ENCODE measurements at places on chromosomes 11 and 22.
A peak's percentile ranks its signal among the peaks of the same experiment; 100 is the strongest.

DNA sequence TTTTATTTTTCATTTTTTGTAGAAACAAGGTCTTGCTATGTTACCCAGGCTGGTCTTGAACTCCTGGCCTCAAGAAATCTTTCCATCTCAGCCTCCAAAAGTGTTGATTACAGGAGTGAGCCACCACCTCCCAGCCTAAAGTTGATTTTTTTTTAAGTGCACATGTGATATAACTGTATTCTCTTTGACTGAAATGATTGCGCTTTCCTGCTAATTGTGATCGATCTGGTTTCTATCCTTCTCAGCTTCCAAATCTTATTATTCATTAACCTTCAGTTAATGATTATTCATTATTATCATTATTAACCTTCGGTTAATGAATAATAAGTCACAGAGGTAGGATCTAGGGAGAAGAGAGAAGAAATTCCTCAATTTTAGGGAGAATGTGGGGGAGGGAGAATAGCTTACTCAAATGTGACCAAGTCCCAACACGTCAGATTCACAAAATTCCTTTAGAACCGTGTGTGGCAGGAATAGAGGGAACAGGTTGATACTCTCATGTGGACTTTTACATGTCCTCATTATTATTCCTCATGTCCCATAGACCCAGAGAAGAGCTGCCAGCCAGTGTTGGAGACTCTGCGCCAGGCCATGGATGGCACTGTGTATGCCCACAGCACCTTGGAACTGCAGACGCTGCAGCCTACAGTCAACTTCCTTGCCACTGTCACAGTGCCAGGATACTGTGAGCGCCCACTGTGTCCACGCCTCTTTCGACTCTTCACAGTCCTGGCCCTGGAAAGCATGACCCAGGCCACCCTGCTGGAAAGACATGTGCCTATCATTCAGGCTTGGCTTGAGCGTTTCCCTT lies 47.1 kb downstream of the RRP8 start:
- no peak for DNase-seq

- DNase-seq = no peak
These were observed 10.9 kb downstream of the PDGFD start for GRCh38 chr11:104152941-104153505.

- DNase-seq = no peak
These were observed 1.6 kb upstream of the ACY3 start for GRCh38 chr11:67651976-67652781.

DNA sequence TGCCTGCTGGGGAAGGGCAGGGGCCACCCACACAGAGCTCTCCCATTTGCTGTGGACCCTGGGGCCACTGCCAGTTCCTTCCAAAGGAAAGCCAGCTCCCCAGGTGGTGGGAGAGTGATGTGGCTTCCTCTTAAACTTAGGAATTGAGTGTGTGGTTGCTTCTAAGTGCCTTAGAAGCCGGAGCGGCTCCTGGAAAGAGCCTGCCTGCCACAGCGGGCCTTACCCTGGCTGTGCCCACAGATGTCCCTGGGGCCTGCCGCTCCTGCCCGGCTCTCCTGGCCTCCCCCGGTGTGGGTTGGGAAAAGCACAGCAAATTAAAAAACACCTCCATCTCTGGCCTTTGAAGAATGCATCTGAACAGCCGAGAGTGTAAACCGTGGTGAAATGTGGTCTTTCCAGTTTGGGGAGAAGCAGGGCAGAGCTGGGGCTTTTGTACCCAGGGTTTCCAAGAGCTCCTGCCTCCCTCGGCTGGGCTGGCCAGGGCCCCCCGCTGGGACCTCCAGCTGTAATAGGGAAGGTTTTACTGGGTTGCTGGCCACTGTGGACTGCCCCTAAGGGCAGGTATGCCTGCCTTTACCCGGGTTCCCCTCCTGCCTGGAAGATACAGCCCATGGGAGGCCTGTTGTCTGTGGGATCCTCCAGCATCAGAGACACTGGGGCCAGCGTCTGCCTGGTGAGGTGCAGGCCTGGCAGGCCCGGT lies 30.2 kb downstream of the LRP5 start:
- DNase-seq = no peak

GRCh38 chr11:92753161-92753560 lies 216.3 kb upstream of the MTNR1B start:
- DNase-seq = no peak

GRCh38 chr11:109972939-109973338 lies 120.3 kb upstream of the ZC3H12C start:
- DNase-seq = no peak

DNA sequence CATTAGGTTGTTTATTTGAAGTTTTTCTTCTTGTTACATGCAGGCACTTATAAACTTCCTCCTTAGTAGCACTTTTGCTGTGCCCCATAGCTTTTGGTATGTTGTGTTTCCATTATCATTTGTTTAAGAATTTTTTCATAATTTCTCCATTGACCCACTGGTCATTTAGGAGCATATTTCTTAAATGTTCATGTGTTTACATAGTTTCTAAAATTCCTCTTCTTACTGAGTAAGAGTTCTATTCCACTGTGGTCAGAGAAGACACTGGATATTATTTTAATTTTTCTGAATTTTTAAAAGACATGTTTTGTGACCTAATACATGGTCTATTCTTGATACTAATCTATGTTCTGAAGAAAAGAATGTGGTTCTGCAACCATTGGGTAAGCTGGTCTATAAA lies 333.0 kb downstream of the DDX10 start:
- DNase-seq = no peak

GRCh38 chr11:65187146-65187675 lies 5.5 kb downstream of the CAPN1 start:
- no peak for DNase-seq

GRCh38 chr22:24072361-24072760 lies 61.3 kb downstream of the CABIN1 start:
- DNase-seq = no peak

GRCh38 chr11:81246941-81247340 lies 1486.7 kb downstream of the FAM181B start:
- DNase-seq = no peak

DNA sequence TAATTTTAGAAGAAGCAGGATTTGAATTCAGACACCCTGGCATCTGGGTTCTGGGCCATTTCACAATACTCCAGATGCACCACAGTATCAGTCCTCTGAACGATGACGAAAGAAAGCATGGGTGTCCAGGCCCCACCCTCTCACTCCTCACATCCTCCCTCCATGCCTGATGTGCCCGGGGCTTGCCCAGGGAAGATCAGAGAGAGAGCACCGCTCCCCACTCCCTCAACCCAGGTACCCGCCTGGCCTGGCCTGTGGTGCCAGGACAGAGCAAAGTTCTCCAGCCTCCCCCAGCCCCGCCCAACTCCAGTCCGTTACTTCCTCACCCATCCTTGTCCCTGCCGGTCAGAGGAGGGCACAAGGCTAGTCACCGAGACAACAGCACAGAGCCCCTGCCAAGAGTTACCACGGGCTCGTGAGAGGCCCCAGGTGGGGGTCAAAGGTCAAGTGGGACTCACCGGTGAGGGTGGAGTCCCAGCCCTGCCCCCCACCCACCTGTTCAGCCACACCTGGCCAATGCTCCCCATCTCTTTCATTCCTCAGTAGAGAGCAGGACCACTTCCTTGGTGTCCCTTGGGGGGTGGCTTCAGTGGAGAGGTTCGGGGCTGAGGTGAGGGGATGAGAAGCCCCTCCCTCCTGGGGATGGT lies 8.1 kb downstream of the BCL9L start:
- no peak for DNase-seq

DNA sequence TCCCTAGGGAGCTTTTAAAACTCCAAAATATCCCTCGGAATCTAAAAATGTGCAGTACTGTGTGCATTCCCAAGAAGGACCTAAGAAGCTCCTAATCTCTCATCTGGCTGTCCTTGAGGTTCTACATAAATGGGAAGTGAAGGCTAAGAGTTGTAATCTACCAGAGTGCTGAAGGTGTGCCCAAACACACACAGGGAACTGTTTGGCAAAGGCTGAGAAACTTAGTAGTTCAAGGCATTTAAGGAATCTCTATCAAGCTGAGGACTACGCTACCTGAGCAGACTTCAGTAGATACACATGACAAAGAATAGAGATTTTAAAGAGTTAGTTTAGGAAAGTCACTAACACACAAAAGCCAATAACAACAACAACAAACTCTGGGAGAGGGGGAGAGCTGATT lies 71.1 kb downstream of the TTC28 start:
- no peak for DNase-seq

DNA sequence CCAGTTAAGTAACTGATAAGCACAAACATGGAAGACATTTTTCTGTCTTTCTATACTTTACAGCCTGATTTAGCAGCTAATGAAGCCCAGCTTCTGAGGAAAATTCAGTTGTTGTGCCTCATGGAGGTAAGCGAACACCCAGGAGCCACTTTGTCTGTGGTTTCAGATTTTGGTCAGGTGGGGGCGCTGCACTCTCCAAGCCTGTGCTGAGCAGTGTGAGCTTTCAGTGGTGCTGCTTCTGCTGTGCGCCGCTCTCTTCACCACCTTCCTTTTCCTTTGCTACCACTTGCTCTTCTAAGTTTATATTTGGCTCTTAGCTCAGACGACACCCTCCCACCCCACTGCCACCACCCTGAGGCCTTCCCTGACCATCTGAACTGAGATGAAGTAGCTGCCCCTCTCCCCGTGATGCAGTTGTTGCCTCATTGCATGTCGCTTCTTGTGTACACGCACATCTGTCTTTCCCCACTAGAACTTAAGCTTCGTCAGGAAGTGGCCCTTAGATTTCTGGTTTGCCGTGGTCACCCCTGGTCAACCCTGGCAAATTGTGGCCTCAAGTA lies 14.0 kb downstream of the PSMD13 start:
- peak; percentile 65 for DNase-seq

- DNase-seq = no peak
These were observed 489 bp downstream of the RNF214 start for GRCh38 chr11:117232911-117233409.

GRCh38 chr11:17986711-17987220 lies 26.1 kb downstream of the SERGEF start:
- DNase-seq = no peak

GRCh38 chr11:122089111-122089510 lies 26.9 kb downstream of the BLID start:
- DNase-seq = no peak

GRCh38 chr11:15073361-15074205 lies at the start of gene CALCB:
CALCB (plus strand) TSS chr11:15073593; CDS start chr11:15074719, 1,126 bp downstream.
- no peak for DNase-seq

DNA sequence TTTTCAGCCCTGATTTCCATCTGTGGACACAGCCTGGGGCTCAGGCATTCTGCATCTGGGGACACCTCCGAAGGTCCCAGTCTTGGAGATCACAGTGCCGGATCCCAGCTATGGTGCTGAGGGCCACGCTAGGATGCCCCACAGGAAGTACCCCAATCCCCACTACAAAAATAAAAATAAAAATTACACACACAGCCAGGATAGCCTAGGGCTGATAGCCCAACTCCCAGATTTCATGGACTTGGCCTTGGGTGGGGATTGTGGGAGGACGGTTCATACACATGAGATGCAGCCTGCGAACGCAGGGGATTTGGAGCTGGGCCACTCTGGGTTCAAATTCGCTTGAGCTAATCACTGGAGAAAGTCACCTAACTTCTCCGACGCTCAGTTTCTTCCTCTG lies 237.7 kb downstream of the BUD13 start:
- DNase-seq = no peak

- no peak for DNase-seq
These were observed 12.3 kb downstream of the PAX6 start for GRCh38 chr11:31798554-31799434.

GRCh38 chr11:125874556-125875124 lies 12.8 kb upstream of the HYLS1 start:
- no peak for DNase-seq

Data from activated CD8-positive, alpha-beta memory T cell treated with anti-CD3 and anti-CD28 coated beads for 4 hours (primary cell).